CD4-positive, alpha-beta T cell treated with Interleukin-17A for 4 hours (primary cell): ENCODE measurements at places on chromosomes 3 and 15.

GRCh38 chr3:128341659-128342395, 124.9 kb downstream of the DNAJB8 start:
- DNase-seq = no peak

DNA sequence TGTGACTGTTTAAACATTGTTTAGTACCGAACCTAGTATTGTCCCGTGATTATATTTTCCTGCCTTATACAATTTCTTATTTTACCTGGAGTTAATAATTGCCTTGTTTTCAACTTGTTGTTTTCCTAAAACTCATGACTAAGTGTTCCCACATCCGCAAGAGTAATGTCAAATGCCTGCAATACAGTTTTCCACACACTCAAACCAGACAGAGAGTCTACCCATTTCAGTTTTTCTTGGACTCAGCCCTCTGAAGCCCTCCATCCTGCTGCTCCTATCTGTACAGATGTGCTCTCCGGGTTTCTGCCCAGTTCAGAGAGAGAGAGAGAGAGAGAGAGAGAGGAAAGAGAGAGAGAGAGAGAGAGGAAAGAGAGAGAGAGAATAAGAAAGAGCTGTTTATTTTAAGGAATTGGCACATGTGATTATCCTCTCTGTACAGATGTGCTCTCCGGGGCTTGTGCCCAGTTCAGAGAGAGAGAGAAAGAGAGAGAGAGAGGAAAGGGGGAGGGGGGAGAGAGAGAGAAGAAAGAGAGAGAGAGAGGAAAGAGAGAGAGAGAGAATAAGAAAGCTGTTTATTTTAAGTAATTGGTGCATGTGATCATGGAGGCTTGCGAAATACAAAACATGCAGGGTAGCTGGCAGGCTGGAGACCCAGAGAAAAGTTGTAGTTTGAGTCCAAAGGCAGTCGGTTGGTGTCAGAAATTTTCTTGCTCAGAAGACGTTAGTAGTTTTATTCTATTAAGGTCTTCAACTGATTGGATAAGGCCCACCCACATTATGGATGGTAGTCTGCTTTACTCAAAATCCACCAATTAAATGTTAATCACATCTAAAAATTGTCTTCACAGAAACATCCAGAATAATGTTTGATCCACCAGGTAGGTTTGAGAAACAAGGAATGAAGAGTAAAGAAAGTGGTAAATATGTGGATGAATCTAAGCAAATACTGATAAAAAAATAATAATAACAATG, 104.1 kb upstream of the GOLGA8J start:
- DNase-seq = no peak

DNA sequence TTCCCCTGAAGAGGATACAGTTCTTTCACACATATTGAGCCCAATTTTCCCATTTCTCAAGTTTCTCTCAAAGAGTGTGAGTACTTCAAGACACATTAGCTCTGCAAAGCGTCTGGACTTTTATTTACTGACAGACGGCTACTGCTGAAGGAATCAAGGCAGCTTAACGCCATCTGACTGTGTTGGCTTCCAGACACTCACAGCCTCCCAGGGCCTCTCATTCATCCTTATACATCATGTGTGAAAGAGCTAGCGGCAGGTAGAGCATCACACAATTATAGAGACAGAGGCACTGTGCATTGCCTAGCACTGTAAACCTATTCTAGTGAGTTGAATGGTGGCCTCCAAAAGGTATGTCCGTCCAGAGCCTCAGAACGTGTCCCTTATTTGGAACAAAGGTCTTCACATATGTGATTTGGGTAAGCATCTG, 284.1 kb upstream of the STT3B start:
- no peak for DNase-seq

GRCh38 chr3:141242377-141243092, 10.9 kb downstream of the PXYLP1 start:
- no peak for DNase-seq

- DNase-seq = no peak
Measured at GRCh38 chr3:50111757-50112156, 23.0 kb downstream of the RBM5 start.

GRCh38 chr15:101411581-101411980, 77.9 kb downstream of the PCSK6 start:
- no peak for DNase-seq

DNA sequence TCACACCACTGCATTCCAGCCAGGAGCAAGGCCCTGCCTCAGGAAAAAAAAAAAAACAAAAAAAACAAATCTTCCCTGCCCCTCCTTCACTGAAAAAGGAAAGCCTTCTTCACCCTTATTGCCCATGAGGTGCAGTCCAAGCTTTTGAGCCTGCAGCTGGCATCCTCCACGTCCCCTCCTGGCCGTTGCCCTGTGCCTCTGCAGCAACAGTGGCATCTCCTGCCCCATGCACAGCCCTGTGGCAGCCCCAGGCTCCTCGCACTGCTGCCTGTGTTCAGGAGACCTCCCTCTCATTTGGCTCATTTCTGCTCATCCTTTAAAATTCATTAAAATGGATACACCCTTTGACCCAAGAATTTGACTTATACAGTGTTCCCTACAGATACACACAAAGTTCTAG, 72.7 kb upstream of the PLXNA1 start:
- no peak for DNase-seq

DNA sequence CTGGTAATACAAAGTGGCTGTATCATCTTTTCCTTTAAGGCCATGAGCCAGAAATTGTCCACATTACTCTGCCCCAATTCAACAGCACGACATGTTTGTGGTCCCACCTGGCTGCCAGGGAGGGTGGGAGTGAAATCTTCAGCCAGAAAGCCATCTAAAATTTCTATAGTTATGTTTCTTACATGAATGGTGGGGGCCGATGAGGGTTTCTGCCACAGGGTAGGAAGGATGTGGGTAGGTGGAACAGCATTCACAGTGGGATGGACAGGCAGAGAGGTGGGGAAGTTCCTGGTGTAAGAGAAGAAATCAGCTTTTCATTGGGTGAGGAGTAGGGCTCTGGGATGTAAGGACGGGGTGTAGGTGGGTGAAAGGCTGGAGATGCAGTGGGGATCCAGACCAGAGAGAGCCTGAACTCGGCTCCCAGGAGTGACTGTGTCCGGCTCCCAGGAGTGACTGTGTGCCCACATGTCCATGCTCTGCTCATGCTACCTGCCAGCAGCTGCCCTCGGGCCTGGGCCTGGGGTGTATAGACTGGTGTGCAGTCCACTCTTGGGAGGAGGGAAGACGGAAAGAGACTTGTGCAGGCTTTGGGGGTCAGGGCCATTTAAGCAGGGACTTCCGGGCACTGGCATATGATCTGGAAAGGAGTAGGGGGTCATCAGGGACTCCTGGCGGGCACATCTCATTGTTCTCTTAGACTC, 3.8 kb upstream of the FBLN2 start:
- no peak for DNase-seq

- DNase-seq = no peak
Measured at GRCh38 chr3:99920481-99921376, 103.1 kb downstream of the CMSS1 start.

DNA sequence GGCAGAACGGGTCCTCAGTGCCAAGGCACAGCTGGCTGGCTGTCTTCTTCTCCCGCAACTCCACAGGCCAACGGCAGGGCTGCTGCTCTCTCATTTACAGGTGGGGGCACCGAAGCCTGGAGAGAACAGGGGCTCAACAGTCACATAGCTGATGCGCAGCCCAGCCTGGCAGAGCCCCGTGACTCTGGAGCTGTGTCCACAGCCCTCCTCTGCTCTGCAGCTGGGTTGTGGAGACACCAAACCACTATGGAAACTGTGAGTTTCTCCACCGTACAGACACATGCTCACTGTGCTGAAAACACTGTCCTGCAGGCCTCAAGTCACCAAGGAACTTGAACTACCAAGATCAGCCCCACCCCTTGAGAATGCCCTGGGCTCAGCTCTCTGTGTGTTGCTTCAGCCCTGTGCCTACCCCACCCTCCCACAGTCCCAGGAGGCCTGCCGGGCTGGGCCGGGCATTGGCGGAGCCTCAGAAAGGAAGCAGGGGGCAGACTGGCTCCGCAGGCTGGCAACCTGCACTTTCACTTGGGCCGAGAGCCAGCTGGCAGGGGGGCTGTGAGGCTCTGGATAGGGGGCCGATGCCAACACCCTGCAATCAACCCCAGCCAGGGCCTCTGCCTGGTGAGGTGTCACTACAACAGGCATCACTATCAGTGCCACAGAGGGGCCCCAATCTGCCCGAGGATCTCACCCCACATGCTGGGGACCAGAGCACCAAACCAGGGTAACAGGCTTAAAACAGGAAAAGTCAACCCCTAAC, 113.7 kb upstream of the RPL32 start:
- DNase-seq = peak; percentile 33

DNA sequence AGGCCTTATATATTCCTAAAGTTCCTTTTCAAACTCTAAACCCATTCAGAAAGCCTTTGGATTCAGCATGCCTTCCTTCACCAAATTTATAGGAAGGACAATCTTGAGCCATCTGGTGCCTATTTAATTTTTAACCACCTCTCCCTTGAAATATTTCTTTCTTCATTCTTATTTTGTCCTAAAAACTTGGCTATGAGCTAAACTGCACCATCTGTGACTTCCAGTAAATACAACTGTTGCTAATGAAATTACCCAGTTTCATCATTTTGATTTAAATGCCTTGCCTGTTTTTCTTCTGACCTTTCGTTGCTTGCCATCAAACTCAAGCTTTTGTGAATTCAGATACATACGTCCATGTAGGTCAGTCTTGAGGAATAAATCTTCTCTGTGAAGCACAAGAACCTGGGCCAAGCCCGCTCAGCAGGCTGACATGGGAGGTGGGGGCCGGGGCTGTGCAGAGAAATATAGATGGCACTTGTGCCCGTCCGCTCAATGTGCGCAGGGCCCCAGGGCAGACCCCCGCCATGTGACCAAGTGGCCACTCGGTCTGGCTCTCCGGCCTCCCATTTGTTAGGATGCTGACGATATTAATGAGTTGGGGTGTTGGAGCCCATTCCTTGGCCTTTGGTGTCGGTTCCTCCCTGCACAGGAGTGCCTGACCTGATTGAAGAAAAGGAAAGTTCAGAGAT, 335.9 kb downstream of the VPS13C start:
- DNase-seq = no peak

GRCh38 chr3:62027796-62028195, 345.6 kb downstream of the FEZF2 start:
- no peak for DNase-seq

GRCh38 chr3:55605443-55606236, 118.5 kb upstream of the WNT5A start:
- no peak for DNase-seq
